ENCODE measurements at places on chromosomes 16 and 17.

- no peak for DNase-seq
Observed at GRCh38 chr17:31559584-31560501, 168.4 kb downstream of the RAB11FIP4 start.

DNA sequence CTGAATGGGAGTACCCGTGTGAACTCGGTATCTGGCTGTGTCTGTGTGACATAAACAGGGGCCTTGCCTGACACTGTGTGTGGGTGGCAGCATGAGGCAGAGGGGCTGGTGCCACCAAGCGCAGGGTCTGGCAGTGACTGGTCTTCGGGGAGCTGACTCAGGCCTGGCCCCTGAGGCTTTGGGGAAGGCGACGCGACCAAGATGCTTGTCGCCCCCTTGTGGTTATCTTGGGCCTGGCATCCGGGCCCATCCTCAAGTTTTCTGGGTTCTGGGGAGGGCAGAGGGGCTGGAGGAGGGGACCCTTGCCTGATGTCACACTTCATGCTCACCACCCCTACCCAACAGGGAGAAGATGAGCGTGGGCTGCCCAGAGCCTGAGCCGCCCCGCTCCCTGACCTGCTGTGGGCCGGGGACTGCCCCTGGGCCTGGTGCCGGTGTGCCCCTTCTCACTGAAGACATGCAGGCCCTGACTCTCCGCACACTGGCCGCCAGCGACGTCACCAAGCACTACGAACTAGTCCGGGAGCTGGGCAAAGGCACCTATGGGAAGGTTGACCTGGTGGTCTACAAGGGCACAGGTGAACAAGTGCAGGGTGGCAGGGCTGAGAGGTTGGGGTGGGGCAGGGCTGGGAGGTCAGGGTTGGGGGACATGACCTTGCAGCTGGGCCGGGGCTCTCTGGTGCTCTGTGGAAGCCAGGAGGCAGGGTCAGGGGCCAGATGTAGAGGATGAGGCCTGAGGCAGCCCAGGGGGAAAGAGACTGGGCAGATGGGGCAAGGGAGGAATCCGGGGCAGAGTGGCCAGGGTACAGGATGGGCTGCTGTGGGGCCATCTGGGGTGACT is 24.9 kb downstream of the SBK1 start:
- peak; percentile 38 for DNase-seq

DNA sequence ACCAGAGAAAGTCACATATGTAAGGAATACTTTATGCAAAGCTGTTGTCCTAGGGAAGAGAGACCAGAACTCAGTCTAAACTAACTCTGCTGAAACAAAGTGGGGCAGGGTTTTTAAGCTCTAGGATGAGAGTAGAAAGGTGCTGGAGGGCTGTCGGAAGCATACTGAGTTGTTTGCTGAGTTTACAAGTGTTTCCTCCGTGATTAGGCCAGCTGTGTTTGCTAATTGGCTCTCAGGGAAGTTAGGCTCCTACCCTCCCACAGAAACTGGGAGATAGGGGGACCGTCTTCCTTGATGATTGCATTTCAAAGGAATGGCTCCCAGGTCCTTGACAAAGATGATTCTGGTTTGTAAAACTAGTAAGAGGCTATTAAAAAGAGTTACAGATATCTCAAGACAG is 24.4 kb upstream of the CRYM start:
- DNase-seq, result peak; percentile 39

DNA sequence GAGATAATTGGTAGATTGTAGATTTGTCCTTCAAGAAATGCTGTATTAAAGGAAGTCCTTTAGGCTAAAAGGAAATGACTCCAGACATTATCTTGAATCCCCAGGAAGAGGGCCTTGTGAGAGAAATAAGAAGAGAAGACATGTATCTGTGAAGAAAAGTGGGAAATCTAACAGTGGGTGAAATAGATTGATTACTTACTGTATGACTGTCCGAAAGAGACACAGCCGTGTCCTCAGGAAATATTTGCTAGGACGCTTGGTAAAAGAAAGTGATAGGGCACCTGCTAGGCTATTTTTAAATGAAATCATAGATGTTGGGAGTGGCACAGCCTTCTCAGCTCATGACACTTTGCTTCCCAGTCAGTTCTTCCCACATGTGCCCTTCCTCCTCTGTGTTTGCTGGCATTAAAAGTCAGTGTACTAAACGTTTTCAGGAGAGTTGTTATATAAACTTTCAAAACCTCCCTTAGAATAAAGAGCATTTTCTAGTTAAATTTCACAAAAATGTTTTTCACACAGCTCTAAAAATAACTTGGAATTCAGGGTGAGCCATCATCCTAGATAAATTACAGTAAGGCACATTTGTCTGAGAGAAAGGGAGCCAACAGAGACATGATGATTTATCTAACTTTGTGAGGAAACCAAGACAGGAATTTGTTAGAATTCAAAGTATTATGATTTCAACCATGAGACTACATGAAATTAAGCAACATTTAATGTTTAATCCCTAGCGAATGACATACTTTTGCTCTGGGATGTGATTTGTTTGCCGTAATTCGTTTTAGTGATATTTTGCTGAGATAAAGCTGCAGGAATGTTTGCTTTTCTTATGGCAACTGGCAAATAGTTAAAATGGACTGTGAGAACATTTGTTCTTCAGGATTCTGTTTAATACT is 35.0 kb downstream of the DHRS7B start:
- no peak for DNase-seq

DNA sequence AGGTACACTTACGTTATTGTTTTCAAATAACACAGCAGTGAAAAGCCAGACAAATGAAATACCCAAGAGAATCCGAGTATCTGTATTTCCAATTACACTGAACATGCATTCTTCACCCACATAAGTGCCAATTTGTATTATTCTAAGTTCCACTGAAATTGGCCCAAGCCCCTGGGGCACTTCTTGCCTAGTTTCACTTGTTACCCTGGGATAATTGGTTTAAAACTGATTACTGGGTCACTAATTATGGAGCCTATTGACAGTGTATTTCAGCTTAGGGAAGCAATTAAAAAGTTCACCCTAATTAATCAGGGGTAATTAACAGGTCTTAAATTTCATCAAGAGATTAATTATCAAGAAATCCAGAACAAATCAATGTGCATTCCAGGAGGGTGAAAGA is 60.5 kb upstream of the HS3ST2 start:
- DNase-seq, result no peak

GRCh38 chr16:19393226-19394111 is 24.2 kb upstream of the TMC5 start:
- DNase-seq, result no peak

GRCh38 chr16:21276090-21276489 is 2.0 kb downstream of the CRYM start:
- DNase-seq, result no peak

- DNase-seq, result no peak
Observed at GRCh38 chr17:14856176-14856575, 408.9 kb downstream of the PMP22 start.

- no peak for DNase-seq
Observed at GRCh38 chr17:48113201-48113676, 5.7 kb downstream of the SNX11 start.

DNA sequence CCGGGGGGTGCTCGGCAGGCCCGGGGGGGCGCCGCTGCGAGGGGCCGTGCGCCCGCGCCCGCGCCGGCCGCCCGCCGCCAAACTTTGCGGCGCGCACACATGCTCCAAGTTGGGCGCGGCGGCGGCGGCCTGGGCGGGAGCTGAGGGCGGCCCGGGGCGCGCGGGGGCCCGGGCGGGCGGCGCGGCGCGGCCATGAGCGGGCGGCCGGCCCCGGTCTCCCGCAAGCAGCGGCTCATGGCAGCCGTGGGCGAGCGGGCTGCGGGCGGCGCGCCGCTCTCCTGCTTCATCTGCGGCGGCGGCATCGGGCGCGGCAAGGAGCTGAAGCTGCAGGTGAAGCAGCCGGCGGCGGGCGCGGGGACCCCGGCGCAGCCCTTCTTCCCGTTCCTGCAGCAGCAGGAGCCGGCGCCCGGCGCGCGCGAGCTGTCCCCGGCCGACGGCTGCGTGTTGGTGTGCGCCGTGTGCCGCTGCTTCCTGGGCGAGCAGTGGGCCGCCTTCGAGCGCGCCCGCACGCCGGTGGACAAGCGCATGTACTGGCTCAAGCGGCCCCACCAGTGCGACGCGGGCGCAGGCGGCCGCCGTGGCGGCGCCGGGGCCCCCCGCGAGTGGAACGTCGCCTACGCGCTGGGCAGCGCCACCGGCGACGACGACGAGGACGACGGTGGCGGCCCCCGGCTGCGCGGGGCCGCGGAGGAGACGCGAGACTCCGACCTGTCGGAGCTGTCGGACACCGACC is 57.2 kb upstream of the CIBAR2 start:
- DNase-seq, result no peak

- DNase-seq, result no peak
Observed at GRCh38 chr16:88886845-88887521, 20.5 kb upstream of the PABPN1L start.

DNA sequence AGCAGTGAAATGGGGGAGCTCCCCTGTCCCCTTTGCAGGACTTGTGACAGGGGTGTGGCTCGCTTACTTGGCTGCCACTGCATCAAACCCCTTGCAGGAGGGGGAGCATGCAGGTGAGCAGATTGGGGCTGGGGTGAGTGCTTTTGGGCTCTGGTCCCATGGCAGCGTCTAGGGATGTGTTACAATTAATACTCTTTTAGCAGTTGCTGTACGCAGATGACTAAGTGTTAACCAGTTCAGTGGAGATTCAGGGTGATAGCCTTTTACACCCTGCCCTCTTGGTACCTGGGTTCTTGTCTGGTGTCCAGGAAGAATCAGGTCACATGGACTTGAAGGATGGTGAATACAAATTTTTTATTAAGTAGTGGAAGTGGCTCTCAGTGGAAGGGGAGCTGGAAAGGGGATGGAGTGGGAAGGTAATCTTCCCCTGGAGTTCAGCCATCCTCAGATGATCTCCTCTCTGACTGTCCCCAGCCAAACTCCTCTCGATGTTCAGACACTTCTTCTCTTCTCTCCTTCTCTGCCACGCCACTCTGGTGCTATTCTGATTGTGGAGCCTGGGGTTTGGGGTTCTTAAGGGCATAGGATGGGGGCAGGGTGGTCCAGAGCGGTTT is 100.1 kb downstream of the MARF1 start:
- no peak for DNase-seq

All from NCI-H345 (cell line).